ENCODE measurements at places on chromosomes 12 and 14. TPM values are rescaled to one million over a fixed set of nuclear protein-coding genes. Genes with fewer than 3 reads are reported as not detected.

DNA sequence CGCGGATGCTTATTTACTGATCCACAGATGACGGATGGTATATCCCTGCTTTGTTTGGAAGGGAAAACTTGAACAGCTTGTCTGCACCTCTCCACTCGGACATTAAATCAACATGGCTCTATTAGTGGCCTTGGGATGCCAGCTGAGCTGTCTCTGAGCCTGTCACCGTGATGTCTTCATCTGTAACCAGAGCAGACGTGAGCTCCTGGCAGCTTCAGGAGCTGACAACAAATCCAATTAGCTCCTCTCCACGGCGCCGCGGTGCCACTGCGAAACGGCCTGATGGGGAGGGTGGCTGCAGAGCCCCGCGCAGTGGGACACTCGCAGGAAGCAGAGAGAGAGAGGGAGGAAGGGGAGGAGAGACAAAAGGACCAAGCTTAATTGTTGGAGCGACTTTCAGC is 112.3 kb downstream of the PAPOLA start:
- no peak for DNase-seq

DNA sequence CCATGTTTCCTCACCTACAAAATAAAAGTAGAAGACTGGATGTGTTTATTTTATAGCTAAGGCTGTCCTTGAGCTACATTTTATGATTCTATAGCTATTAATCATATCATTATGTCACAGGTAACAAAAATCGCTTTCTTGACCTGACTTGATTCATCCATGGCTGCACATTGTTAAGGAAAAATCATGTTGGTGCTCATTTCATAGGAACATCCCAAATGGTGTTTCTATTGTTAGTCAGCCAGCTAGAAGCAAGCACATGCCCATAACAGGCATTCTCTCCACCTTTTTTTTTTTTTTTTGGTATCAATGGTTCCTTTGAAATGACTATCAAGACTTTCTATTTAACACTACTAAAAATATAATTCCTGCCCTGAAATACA is 45.3 kb upstream of the PTHLH start:
- DNase-seq, result no peak

- DNase-seq, result no peak
Observed at GRCh38 chr14:76780875-76781647, 19.8 kb downstream of the VASH1 start.

DNA sequence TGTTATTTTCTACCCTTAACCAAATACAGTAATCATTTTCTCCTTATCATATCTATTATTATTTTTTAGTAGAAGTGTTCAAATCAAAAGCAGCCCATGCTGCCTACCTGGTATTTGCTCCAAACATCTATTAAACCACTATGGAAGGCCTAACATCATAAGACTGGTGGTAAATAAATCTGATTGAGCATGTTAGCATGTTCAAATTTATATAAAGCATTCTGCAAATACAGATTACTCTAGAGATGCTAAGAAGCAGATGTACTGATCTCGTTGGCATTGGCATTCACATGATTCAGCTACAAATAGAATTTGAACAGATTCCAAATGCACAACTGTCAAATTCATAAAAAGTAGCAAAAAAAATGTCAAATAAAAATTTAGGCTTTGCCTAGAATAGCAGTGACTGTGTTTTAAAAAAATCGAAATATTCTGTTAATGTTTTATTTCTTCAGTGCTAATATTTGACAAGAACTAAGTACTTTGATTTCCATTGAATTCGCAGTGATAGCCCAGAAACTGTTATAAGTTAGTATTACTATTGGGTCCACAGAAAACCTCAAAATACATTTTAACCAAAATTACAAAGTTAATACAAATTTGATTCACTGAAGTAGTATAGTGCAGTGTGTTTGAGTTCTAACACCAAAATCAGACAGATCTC is 9.4 kb upstream of the OSBPL8 start:
- DNase-seq, result no peak

DNA sequence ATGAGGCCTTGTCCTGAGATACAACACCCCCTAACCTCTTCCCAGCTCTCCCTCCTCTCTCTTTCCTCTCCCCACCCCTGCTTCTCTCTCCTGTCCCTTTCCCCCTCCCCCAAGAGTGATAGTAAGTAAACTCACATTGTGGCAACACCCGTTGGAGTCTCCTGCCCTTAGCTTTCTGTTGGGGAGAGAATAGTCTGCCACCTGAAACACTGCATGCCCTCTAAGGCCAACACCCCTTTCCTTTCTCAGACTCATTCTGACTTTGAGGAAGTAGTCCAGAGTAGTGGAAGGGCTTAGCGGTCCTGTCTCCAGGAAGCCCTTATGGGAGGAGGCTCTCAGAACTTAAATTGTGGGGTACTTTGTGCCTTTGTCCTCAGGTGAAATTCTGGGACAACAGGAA is 95.2 kb downstream of the PRKCH start:
- no peak for DNase-seq

DNA sequence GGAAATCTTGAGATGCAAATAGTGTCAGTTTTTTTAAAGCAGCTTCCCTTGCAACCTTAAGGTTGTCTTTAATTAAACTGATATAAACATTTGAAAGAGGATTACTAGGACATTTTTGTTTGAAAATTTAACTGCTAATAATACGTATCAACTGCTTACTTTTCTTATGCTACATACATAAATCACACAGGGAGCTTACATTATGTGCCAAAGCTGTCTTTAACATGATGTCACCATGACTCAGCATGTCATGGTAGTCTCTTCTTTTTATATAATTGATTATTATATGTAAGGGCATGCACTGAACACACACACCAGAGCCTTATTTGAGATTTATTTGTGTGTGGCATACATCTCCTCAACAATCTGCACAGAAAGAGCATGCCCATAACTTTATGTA is 63.0 kb upstream of the PTHLH start:
- DNase-seq, result no peak

GRCh38 chr12:93186131-93186530 is 191.6 kb upstream of the NUDT4 start:
- no peak for DNase-seq

NKX2-8 gene
- polyA plus RNA-seq, result not detected

DNA sequence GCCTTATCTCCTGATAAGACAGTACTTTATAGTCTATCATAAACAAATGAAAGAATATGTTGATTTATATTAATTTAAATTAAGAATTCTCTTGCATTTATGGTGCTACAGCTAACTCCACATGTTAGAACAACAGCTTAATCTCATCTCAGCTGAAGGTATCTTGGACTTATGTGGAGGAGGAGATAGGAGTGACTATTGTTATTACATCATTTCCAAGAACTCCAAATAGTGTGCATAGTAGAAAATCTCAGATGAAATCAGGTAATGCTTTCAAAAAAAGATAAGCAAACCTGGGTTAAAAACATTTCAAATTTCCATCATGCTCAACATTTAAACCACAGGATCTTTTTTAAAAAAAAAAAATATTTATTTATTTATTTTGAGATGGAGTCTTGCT is 31.3 kb upstream of the ISM2 start:
- DNase-seq, result no peak

GRCh38 chr12:113504917-113505316 is 33.2 kb upstream of the LHX5 start:
- no peak for DNase-seq

NTN4 gene
- 43.1 TPM for polyA plus RNA-seq

- peak; percentile 14 for DNase-seq
Observed at GRCh38 chr12:21502164-21502496, 541 bp downstream of the GOLT1B start.

DNA sequence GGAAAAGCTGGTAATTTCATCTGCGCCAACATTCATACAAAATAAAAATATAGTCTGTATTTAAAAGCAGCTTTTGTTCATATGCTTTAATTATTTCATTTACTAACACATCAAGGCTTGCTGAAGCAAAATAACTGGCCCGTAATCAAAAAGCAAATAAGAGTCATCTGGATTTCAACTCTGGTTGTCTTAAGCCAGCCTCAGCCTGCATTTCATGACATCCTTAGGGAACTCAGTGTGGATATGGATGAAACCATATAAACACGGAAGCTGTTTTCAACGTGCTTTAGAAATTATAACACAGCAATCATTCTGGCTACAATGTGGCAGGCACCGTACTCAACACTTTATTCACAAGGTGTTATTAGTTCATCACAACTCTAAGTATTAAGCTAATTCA is 852 bp downstream of the COX16 start:
- peak; percentile 9 for DNase-seq

- DNase-seq, result no peak
Observed at GRCh38 chr12:101906226-101906625, 28.8 kb downstream of the DRAM1 start.

DNA sequence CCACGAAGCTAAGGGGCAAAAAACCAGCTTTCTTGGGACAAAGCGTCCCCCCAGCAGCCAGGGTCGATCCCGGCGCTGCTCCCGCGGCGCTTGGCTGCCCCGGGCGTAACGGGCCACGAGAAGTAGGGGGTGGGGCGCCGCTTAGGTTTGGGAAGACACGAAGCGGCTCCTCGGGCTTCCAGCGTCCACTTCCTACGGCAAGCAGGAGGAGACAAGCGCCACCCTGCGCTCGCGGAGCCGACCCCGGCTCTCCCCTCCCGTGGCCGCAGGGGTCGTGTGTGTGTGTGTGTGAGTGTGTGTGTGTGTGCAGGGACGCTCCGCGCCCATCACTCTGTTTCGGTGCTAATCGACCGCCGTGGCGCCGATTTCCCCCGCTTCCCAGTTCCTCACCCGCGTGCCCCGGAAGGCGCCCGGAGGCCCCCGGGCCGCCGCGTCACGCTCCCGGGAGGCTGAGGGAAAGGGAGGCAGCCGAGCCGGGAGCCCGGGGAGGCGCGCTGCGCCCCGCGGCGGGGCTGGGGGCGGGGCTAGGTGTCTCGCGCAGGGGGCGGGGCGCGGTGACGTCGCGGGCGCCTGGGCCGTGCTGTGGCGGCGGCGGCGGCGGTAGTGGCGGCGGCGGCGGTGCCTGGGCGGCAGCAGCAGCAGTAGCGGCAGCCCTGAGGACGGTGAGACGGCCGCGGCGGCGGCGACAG is at the start of gene ERC1:
ERC1 (plus strand) TSS at position 563 of the 689 bp plus-strand sequence. CDS start 36,681 bp downstream, outside the sequence.
- peak; percentile 62 for DNase-seq

GRCh38 chr12:49868952-49869815 is 26.3 kb upstream of the BCDIN3D start:
- DNase-seq, result peak; percentile 76

GRCh38 chr12:92718483-92718990 is 15.7 kb downstream of the PLEKHG7 start:
- DNase-seq, result no peak

GPR84 gene
- 0.15 TPM for polyA plus RNA-seq

DNA sequence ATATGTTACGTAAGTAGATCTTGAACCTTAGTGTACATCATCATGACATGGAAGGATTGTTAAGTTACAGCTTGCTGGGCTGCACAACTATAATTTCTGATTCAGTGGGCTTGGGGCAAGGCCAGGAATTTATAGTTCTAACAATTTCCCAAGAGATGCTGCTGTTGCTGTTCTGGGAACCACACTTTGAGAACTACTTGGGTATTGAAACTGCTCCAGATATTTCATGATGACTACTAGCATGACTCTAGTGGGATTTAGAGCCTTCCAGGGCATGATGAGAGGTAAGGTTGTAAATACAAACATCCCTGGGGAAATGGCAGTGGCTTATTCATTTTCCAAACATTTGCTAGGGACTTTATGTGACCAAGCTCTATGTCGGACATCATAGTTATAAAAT is 904.8 kb upstream of the SEL1L start:
- DNase-seq, result no peak

- DNase-seq, result no peak
Observed at GRCh38 chr12:10563966-10564365, 49.4 kb downstream of the MAGOHB start.

SOAT2 gene
- polyA plus RNA-seq, result 0.11 TPM

DNA sequence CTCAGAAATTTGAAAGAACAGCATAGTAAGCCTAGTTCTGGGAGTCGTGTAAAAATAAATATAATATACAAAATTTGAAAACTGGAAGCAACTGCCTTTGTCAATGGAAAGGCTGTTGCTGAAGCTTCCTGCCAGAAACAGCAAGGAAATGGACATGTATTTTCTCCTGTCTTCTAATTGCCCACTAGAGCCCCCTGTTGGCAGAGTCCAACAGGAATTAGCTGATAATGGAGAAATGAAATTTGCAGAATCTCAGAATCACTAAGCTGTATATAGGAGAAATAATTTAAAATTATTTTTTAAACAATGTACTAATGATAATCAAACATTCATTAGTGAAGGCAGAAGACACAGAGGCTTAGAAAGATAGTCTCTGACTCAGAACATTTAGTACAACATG is 414.8 kb downstream of the SLC6A15 start:
- no peak for DNase-seq

RNASE13 gene
- polyA plus RNA-seq, result 0.15 TPM

GRCh38 chr14:24670594-24670993 is 36.6 kb upstream of the GZMB start:
- no peak for DNase-seq

GYS2 gene
- 0.24 TPM for polyA plus RNA-seq

DNA sequence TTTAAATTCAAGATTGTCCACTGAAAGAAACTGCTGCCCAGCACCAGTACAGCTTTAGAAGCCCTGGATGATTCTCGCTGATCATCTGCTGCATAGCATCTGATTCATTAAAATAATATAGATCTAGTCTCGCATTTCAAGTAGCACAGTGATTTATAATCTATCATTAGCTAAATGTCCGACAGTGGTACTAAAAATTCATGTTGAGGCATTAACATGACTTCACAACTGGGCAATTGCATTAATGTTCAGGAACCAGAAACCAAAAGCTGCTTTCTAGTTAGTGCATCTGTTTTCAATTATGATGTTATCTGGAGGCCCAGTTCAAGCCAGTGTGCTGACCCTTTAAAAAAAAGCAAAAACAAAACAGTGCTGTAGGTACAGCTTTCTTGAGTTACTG is 1987.2 kb upstream of the SEL1L start:
- no peak for DNase-seq

DNA sequence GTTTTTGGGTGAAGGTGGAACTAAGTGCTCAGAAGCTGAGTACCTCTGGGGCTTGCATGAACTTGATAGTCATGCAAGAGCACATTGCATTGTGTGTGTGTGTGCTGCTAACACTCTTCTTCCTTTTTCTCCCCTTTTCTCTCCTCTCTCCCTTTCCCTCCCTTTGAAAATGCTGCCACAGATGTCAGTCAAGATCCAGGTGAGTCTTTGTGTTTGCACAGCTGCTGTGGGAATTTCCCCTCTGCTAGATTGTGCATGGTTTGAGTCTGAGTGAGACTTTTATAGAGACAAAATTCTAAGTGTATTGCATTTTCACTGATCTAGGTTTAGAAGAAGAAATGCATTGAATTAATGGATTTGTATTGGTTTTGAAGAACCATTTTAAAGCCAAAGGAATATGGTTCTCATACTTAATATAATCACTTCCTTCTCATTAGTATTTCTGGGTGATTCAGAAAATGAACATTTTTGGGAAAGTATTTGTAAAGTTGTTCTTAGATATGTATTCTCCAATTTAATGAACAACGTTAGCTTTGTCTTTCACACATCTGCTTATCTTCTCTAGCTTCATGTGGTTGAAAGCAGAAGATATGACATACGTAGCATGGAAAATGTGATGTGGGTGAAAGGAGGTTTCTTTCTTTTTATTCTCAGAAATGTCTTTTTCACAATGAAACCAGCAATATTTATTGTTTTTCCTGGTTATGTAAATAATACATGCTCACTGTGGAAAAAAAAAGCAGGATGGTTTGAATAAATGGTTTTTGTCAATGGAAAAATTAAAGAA is 108.5 kb downstream of the NRXN3 start:
- DNase-seq, result no peak

OR10G2 gene
- not detected for polyA plus RNA-seq
